Fibroblast of gingiva (primary cell): ENCODE measurements at places on chromosomes 6 and 20.

GRCh38 chr6:71248306-71248765 is 40.3 kb upstream of the OGFRL1 start:
- DNase-seq, result peak; percentile 68

GRCh38 chr20:1402149-1402548 is 9.3 kb upstream of the FKBP1A start:
- peak; percentile 85 for DNase-seq

GRCh38 chr6:27742833-27743573 is 169.2 kb downstream of the OR2B2 start:
- no peak for DNase-seq

- no peak for DNase-seq
These were observed 38.7 kb downstream of the TRAF3IP2 start for GRCh38 chr6:111566873-111567517.

- DNase-seq, result no peak
These were observed 8.7 kb downstream of the SLC17A5 start for GRCh38 chr6:73644941-73645591.

DNA sequence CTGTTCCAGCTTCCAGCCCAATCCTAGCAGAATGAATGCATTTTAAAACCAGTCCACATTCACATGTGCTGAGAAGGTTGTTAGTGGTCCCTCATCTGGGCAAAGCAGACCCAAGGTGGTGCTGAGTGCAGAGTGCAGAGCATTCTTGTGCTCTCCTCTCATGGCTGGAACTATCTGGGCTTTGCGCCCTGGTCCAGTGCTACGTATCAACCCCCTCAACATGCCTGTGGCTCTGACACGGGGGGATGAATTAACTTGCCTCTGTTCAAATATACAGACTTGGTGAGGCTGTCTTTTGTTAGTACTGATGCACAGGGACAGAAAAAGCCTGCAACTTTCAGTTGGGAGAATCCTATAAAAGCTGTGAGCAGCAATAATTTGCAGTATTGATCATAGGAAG is 42.5 kb downstream of the PANK2 start:
- DNase-seq, result no peak

DNA sequence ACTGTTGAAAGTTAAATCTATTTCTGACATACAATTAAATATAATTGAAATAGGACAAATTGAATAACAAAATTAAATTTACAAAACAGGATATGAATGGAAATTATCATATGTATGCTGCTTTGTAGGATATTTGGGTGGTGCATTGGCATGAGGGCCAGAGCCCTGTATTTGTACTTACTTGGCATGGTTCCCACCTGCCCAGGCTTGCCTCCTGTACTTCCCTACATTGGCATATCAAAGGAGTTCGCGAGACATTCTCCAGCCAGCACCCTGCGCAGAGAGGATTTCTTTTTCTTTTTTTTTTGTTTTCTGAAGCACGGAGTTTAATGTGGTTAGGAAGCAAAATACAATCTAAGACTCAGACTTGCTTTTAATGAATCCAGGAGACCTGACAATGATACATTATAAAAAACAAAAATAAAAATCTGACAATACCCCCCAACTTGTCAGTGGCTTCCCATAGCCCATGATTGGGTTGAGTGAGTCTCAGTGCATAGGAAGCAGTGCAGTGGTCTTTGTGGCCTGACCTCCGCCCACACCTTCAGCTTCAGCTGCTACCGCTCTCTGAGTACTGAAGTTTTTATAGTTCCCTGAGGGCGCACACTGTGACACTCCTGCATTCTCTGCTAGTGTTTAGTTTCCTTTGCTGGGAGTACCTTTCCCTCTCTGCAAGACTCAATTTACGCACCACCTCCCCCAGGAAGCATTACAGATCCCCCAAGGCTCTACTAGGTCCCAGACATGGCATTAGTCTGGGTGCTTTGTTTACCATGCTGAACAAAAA is 440.8 kb downstream of the UTRN start:
- no peak for DNase-seq

DNA sequence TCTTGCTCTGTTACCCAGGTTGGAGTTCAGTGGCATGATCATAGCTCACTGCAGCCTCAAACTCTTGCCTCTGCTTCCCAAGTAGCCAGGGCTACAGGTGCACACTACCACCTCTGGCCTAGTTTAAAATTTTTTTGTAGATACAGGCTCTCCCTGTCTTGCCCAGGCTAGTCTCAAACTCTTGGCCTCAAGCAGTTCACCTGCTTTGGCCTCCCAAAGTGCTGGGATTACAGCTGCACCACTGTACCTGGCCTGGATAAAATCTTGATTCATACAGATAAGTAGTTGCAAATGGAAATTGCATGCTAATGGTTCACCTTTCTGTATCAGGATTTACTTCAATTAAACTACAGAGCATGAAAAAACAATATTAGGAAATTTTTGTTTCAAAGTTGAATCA is 4.2 kb downstream of the CD2AP start:
- no peak for DNase-seq

DNA sequence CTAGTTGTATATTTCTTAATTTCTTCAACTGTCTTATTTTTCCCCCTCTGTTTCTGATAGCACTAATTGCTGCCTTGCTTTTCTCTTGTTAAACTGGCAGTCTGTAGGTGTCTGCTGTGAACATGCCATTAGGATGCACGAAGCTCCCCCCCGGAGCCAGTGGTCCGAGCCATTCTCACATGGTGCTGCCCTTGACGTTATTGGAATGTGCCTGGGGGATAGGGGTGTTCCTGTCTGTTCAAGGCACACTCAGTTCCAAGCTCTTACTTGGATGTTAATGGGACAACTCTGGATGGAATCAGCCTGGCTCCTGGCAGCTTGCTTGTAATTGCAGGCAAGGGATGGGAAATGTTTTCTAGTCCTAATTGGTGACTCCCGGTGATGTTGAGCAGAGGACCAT is 68.4 kb downstream of the RREB1 start:
- DNase-seq, result no peak

- peak; percentile 30 for DNase-seq
These were observed 638 bp downstream of the MDN1 start for GRCh38 chr6:89818977-89819335.

DNA sequence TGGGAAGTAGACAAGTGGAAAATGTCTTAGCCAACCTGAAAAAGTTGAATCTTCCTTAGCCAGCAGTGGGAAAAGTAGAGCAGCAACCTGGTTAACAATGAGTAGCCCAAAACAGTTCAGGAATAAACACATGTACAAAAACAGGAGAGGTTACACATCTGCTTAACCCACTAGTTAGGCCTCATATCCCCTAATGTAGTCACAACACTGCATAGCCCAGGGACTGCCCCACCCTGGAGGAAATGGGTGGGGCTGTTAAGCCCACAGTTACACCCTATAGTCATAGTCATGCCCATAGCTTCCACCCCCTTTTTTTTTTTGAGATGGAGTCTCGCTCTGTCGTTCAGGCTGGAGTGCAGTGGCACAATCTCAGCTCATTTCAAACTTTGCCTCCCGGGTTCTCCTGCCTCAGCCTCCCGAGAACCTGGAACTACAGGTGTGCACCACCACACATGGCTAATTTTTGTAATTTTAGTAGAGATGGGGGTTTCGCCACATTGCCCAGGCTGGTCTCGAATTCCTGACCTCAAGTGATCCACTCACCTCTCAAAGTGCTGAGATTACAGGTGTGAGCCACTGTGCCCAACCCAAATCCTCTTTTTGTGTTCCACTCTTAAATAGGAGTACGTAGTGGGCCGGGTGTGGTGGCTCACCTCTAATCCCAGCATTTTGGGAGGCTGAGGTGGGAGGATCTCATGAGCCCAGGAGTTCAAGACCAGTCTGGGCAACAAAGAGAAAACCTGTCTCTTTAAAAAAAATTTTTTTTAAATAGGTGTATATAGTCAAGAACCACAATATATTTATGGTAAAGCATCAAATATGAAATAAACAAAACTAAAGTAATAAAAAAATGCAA is 24.5 kb downstream of the ILRUN start:
- no peak for DNase-seq

GRCh38 chr20:47577314-47577713 is 75.6 kb downstream of the NCOA3 start:
- no peak for DNase-seq

GRCh38 chr20:2757001-2757400 is 43.4 kb downstream of the CPXM1 start:
- no peak for DNase-seq

DNA sequence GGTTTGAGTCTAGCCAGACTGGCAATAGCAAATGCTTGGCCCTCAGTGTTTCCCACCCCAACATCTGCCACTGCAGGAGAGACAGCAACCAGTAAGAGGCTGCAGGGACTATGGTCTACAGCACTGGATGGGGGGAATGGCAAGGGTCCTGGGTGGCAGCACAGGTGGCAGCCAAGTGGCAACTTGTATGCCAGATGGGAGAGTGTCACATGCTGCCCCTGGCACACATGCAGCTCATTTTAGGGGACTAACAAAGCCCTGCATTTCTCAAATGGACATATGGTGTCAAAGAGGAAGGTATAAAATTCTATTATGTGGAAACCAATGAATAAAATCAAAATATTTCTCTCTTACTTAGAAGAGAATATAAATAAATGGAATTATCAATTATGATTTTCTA is 298.7 kb upstream of the MARCKS start:
- DNase-seq, result no peak

DNA sequence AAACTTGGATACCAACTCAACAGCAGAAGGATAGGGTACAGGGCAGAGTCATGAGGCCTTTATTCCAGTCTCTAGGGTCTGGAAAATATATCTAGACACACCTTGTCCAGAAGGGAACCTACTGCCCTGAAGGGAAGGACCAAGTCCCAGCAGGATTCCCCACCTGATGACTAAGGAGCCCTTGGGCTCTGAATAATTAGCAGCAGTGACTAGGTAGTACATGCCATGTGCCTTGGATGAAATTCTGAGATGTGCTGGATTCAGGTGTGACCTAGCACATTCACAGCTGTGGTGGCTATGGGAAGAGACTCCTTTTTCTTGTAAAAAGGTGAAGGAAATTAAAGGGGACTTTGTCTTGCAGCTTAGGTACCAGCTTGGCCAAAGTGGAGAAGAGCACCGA is 364.3 kb upstream of the PTCHD4 start:
- no peak for DNase-seq

GRCh38 chr6:159959165-159959975 is 9.5 kb upstream of the IGF2R start:
- DNase-seq, result no peak
